ENCODE measurements at places on chromosomes 7 and 10.

DNA sequence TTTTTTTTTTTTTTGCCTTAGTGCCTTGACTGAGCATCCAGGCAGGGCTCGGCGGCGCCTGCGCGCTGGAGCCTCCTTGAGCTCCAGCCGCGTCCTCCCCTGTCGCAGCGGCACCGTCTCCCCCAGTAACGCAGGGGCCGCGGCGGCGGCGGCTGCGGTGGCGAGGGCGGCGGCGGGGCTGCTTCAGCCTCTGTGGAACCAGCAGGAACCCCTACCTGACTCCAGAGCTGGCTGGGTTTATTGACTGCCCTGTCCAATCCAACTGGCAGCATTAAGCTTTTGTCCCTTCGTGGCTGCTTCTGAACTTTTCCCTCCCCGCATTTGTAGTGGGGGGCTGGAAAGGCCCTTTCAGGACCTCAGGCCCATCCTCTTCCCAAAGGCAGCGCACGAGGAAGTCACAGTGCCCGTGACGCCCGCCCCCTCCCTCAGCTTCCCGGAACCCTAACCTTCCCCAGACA is at the start of gene GPR85:
GPR85 (minus strand) TSS at position 397 of the 458 bp plus-strand sequence. CDS start 2,106 bp downstream, outside the sequence.
- peak; percentile 37 for DNase-seq

- no peak for DNase-seq
Observed at GRCh38 chr10:84583501-84583900, 255.1 kb downstream of the CCSER2 start.

GRCh38 chr7:91079487-91079886 is 184.7 kb upstream of the FZD1 start:
- no peak for DNase-seq

DNA sequence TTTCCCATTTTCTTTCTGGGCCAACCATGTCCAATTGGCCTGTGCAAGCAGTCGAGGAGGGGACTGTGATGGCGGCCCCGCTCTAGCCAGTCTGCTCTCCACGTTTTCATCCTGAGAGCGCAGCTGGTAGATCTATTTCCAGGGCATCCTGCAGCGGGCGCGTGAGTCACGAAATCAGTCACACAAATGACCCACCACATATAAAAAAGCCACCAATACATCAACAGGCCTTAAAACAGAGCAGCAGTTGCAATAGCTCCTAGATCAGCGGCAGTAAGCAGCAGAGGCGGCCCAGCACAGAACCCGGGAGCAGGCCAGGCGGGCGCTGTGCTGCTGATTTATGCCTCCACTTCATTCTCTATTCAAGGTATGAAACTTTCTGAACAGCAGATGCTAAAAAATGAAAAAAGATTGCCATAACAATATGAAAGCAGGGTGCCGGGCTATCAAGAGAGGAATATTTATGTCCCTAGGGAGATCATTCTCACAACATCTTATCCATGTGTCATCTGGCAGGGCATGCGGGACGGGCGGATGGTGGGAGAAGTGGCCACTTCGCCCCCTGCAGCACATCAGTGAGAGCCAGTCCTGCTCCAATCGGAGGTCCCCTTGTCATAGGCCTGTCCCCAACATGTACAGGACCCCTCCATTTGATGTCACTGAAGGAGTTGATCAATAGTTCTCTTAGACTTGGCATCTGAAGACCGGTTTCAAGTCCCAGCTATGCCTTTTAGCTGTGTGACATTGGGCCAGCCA is 98.0 kb upstream of the GPR26 start:
- DNase-seq: no peak

GRCh38 chr7:82501346-82501745 is 57.8 kb upstream of the CACNA2D1 start:
- no peak for DNase-seq

- no peak for DNase-seq
Observed at GRCh38 chr7:35695473-35695850, 527 bp upstream of the HERPUD2 start.

- DNase-seq: no peak
Observed at GRCh38 chr10:111531690-111532089, 454.9 kb downstream of the ADRA2A start.

DNA sequence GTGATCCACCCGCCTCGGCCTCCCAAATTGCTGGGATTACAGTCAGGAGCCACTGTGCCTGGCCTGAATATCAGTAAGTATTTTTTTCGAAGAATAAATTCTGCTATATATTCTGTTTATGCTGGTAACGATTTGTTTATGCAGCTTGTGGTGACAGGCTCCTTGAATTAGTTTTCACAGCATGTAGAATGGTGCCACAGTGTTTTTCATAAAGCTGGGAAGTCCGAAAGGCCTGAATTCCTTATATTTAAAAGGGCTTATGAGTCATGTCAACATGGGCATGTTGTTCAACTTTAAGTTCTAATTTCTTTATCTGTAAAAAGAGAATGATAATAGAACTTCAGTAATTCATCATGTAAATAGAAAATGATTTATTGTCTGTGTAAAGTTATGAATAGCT is 42.2 kb upstream of the WASL start:
- DNase-seq: no peak

DNA sequence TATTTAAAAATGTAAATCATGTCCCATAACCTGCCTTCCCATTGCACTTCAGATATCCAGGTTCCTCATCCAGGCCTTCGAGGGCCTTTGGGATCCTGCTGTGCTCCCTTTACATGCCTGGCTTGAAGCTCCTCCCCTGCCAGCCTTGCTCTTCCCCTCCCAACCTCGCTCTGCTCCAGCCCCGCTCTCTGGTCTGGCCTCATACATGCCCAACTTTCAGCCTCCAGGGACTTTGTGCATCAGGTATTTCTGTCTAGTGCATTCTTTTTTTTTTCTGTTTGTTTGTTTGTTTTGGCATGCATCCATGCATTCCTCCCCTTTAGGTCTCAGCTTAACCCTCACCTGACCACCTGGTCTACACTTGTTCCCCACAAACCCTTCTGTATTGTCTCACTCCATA is 160.3 kb downstream of the SNX10 start:
- DNase-seq: no peak

GRCh38 chr10:91163869-91164474 is 56.5 kb upstream of the PCGF5 start:
- no peak for DNase-seq

GRCh38 chr10:100307684-100308083 is 21.2 kb upstream of the BLOC1S2 start:
- no peak for DNase-seq
